ENCODE measurements at places on chromosomes 6 and 20.

GRCh38 chr6:112007254-112007653 lies 46.6 kb upstream of the CCN6 start:
- DNase-seq, result no peak

DNA sequence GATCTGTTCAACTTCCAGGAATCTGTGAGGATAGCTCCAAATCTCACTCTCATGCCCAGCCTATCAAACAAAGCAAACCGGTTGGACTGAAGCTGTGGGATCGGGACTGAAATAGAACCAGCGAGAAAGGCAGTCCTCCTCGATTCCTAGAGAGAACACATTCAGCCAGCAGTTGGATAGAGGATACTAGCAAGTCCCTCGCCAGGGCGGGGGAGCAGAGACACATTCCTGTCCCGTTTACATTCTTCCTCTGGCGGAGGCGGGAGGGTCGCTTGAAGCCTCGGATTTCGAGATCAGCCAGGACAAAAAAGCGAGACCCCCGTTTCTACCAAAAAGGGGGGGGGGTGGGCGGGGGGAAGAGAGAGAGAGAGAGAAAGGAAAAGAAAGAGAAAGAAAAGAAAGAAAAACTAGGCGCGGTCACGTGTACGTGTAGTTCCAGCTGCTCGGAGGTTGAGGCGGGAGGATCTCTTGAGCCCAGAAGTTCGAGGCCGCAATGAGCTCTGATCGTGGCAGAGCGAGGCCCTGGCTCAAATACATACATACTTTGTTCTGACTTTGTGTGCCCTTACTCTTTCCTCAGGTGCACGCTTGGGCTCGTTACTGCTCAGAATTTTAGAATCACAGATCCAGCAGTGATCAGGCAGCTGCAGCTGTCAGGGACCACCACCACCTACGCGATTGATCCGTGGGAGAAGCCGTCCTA lies 19.5 kb downstream of the ZNF311 start:
- DNase-seq, result peak; percentile 92

DNA sequence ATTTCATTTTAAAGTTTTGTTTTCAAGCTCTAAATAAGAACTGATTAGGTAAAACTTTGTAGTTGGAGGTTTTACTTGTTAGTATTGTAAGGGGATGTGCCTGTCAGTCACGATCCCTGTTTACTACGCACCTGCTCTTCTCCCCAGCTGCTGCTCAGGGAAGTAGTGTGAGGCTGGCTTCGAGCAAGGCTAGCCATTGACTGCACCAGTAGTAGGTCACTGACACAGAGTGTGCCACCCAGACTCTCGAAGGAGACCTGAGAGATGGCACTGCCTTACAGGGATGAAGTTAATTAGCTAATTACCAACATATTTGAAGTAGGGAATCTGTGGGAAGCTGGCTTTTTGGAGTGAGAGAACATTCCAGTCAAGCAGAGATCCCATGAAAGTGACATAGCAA lies 89.2 kb downstream of the DNAH8 start:
- no peak for DNase-seq

GRCh38 chr6:110596354-110596753 lies 119.9 kb upstream of the SLC22A16 start:
- DNase-seq, result no peak

- no peak for DNase-seq
These were observed 96.0 kb downstream of the SOBP start for GRCh38 chr6:107585815-107586435.

- DNase-seq, result no peak
These were observed 52.8 kb downstream of the ZMYND8 start for GRCh38 chr20:47303736-47304135.

GRCh38 chr6:133435065-133435728 lies 194.0 kb downstream of the EYA4 start:
- DNase-seq, result no peak

DNA sequence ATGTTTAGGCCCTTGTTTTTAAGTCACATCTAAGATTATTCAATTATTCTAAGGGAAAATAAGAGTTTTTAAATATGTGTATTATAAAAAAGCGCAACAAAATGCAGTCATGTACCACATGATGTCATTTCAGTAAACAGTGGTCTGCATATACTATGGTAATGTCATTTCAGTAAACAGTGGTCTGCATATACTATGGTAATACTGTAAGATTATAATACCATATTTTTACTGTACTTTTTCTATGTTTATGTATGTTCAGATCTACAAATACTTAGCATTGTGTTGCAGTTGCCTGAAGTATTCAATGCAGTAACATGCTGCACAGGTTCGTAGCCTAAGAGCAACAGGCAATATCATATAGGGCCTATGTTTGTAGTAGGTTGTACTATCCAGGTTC lies 21.4 kb downstream of the MEI4 start:
- no peak for DNase-seq

DNA sequence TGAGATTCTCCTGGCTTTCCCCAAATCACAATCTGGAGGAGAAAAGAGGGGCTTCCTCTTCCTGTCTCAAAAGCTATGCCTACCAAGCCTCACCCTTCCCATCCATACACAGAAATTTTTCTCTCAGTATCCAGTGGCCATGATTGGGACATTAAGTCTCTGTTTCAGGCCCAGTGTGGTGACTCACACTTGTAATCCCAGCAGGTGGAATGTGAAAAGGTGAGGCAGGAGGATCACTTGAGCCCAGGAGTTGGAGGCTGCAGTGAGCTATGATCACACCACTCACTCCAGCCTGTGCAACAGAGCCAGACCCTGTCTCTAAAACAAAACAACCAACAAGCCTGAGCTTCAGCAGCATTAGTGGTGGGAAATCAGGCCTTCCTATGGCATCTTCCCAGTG lies 210.0 kb downstream of the OGFRL1 start:
- DNase-seq, result no peak

GRCh38 chr6:111739257-111739696 lies 133.6 kb upstream of the TRAF3IP2 start:
- no peak for DNase-seq

DNA sequence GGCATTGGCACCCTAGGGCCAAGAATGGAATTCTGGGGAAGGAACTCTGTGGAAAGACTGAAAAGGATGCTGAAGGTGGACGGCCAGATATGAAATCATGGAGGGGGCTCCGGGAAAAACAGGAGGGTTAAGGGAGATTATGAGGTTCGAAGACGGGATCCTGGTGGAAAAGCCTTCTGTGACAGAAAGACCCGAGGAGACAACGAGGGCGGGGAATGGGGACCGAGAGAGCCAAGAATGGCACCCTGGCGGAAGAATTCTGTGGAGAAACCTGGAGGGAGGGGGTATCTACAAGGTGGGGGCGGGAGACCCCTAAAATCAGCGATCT lies 426 bp downstream of the TRMT6 start:
- no peak for DNase-seq

DNA sequence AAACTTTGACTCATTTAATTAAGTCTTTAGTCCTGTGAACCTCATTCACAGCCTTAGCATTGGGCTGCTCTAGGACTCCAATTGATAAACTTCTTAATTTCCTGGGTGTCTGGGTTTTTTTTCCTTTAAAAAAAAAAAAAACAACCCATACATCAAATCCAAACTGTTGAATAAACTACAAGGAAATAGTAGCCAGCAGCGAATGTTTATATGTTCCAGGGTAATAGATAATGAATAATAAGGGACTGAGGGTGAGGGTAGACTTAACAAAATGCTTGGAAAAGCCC lies 563.5 kb upstream of the AGPAT4 start:
- no peak for DNase-seq

DNA sequence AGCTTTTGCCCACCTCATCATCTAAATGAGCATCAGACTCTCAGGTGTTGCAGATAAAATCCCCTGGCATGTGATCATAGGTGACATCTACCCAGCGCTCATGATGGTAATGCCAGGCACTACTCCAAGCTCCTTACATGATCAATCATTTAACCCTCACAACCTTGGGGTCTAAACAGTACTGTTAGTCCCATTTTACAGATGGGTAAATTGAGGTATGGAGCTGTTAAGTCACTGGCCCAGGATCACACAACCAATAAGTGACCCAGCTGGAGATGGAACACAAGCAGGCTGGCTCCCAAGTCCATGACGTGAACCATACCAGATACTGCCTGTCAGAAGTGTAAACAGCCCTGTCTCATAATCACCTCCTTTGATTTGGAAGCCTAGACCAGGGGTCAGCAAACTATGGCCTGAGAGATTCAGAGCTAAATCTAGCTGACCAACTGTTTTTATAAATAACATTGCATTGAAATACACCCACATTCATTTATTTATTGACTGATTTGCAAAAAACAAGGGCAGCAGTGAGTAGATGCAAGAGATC lies 79.2 kb downstream of the UNC5CL start:
- DNase-seq, result no peak
